NT2/D1 (cell line): ENCODE measurements at places on chromosomes 3 and 15.

- DNase-seq = no peak
Observed at GRCh38 chr3:158091531-158091930, 14.7 kb downstream of the SHOX2 start.

GRCh38 chr3:112302881-112303763 is 9.1 kb upstream of the SLC9C1 start:
- DNase-seq = peak; percentile 91

GRCh38 chr3:107430996-107431245 is 53.7 kb downstream of the CCDC54 start:
- DNase-seq = no peak

DNA sequence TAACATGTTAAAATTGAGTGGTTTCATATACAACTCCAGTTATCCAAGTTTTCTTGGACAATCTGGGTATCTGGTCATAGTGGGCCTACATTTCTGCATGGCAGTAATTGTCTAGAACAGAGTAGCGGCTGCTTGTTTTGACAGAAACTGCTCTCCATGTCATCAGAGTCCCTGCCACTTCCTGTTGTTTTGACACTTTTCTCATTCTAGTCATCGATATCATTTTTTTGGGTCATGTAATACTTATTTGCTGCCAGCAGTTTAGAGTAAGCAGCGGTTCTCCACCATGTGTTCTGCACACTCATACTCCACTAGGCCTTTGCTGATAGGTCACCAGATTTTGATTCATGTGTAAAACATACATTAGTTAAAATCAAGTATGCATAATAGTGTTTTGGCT is 81.5 kb downstream of the SLC25A26 start:
- no peak for DNase-seq

GRCh38 chr3:46097691-46098241 is 70.5 kb upstream of the XCR1 start:
- DNase-seq = no peak

DNA sequence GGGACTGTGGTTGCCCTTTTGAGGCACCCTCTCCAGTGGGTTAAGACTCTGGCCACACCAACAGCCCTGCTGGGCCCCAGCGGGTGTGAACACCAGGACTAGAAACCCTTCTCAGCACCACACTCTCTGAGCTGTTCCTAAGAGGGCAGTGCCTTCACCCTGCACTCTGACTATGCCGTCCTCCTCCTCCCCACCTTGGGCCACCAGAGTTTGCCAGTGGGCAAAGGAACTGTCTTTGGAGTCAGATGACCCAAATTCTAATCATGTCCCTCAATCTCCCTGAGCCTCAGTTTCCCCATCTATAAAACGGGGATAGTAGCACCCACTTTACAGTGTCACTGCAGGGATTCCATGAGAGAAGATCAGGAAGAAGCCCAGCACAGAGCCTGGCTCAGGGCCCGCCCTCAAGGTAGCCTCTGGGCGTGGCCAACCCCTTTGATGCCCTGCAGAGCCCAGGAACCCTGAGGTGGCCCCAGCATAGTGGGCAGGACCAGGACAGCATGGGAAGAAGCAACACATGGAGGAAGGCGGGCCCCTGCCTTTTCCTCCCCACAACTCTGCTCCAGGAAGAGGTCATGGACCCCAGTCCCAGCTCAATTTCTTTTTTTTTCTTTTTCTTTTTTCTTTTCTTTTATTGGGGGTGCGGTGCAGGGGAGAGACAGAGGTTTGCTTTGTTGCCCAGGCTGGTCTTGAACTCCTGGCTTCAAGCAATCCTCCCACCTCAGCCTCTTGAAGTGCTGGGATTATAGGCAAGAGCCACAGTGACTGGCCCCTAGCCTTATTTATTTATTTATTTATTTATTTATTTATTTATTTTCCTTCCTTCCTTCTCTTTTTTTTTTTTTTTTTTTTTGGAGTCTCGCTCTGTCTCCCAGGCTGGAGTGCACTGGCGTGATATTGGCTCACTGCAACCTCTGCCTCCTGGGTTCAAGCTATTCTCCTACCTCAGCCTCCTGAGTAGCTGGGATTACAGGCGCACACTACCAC is 115.7 kb upstream of the LINGO1 start:
- no peak for DNase-seq

DNA sequence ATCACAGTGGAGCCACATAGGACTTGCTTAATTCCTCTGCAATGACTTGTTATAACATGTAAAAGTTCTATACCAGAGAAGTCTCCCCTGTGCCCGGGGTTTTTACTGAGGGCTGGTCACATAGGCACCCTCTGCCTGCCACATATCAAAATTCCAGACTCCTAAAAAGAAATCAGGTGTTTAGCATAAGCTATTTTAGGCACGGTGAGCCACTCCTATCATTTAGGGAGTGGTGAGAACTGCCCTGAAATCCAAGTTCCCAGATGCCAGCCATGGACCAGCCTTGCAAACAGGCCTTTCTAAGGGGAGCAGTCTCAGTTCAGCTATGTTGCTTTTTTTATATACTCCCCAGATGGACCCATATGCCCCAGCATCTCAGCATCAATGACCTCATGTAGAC is 130.3 kb downstream of the THSD4 start:
- DNase-seq = no peak

- DNase-seq = no peak
Observed at GRCh38 chr15:38010395-38010794, 76.0 kb downstream of the TMCO5A start.

DNA sequence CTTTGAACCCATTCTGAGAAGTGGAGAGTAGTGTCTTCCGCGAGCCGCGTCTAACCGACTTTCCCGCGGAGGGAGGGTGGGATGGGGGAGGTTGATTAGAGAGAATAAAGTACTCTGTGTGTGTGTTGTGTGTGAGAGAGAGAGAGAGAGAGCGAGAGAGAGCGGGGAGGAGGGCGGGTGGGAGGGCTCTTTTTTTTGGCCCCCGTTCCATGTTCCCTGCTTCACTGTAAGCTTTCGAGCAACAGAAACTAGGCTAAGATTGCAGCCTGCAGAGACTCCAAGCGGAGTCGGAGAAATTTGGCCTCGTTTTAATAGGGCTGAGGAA is 1.6 kb upstream of the MEIS2 start:
- DNase-seq = no peak

DNA sequence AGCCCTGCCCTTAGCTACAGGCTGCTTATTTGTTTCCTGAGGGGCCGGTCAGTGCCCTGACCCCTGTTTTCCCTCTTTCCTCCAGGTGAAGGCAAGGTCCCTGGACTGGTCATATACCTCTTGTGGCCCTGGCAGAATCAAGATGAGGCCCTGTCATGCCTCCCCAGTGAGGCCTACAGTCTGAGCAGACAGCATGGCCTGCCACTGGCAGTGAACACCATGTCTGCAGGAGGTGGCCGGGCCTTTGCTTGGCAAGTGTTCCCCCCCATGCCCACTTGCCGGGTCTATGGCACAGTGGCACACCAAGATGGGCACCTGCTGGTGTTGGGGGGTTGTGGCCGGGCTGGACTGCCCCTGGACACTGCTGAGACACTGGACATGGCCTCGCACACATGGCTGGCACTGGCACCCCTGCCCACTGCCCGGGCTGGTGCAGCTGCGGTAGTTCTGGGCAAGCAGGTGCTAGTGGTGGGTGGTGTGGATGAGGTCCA is 1.2 kb downstream of the KLHDC8B start:
- no peak for DNase-seq

GRCh38 chr3:37922721-37923568 is 61.3 kb downstream of the CTDSPL start:
- no peak for DNase-seq

DNA sequence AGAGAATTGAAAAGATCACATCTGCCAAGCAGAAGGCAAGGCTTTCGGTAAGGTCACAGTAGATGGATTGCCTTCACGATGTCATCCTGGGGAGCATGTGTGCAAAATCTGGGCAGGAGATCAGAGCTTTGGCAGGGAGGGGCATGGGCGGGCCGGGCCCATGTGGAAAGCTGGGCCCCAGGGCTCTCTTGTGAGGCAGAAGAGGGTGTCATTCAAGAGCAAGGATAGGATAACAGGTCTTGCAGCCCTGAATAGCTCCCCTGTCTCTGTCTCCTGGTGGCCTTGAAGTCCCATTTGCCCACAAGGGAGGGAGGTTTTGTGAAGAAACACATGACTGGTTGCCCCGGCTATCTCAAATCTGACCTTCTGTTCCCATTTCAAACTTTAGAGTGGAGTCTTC is 172.0 kb downstream of the OPA1 start:
- no peak for DNase-seq

- DNase-seq = no peak
Observed at GRCh38 chr3:185924375-185924774, 13.4 kb downstream of the TRA2B start.

DNA sequence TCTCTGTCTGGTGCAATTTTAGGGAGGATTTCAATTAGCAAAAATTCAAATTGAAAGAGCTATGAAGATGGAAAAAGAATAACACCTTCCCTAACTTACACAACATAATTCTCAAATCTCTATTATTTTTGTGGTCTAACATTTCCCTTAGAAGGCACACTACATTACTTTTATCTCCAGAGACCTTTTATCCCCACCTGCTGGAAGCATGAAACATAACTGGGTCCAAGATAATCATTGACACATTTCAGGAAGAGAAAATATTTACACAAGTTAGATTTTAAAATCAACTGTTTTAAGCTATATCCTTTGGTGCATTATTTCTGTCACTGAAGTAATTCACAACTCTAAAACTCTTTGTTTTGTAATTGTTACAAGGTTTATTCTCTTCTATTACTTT is 779.5 kb downstream of the ROBO1 start:
- DNase-seq = no peak

GRCh38 chr3:31010491-31010890 is 116.0 kb upstream of the GADL1 start:
- no peak for DNase-seq

GRCh38 chr3:25708036-25708435 is 43.3 kb upstream of the TOP2B start:
- DNase-seq = no peak

DNA sequence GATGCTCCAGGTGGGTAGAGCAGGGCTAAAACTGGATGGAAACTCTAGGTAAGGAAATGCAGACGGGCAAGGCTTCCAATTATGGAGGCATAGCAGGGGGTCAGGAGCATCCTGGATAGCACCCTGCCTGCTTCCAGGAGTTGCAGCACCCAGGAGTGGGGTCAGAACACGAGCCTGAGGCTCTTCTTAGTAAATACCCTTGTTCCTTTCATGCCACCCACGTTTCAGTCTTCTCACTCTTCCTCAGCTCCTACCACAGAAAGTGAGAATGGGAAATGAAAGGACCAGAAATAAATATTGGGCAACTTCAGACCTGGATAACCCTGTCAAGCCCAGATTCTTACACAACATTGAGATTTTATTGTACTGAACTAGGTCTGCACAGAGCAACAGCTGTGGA is 16.4 kb downstream of the CCR1 start:
- DNase-seq = no peak

- DNase-seq = no peak
Observed at GRCh38 chr3:37701734-37702433, 159.8 kb upstream of the CTDSPL start.

GRCh38 chr3:187743195-187744141 is 1.8 kb downstream of the BCL6 start:
- no peak for DNase-seq

DNA sequence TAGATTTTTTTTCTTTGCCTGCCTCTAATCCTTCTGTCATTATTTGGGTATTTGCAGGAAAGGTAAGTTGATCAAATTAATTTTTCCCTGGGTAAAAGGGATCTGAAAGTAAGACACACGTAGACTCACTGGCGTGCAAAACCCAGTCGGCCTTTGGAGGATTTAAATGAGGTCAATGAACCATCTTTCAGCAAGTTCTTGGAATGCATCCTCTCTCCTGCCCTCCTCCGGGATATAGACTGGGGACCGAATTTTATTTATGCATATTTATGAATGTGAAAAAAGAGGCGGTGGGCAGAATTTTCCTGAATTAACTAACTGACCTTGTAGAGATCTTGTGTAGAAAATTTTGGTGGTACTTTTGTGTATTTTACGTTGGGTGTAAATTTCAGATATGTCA is 2.2 kb downstream of the CADM2 start:
- DNase-seq = no peak

DNA sequence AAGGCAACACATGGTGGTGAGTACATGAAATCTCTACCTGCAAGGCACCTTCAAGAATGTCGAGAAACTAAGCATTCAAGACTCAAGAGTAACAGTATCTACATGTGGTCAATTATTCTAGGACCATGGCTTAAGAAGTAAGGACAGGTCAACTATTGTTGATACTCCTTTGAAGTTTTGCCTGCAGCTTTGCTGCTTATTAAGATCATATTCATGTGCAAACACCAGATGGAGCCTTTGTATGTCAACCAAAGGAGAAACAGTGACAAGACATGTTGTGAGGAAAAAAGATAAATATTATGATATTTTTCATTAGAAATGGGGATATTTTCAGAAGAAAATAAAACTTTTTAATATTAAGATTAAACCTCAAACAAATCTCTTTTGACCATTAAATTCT is 52.3 kb upstream of the FGF7 start:
- DNase-seq = no peak

DNA sequence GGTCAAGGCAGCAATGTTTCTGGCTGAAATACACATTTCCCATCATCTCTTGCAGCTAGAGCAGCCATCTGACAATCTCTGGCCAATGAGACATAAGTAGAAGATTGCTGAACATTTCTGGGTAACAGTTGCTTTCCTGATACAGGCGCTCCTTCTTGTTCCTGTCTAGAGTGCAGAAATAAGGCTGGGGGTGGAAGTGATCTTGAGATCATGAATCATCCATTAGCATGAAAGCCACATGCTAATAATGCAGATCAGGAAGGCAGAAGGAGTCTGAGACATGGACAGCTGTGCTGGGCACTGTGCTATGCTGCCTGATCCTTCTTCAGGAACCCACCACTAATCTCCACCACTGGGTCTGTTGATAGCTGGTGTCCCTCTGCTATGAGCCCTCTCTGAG is 14.8 kb upstream of the TMEM108 start:
- no peak for DNase-seq

- DNase-seq = no peak
Observed at GRCh38 chr3:126064627-126065258, 19.2 kb downstream of the SLC41A3 start.

- no peak for DNase-seq
Observed at GRCh38 chr15:35329521-35329961, 216.4 kb downstream of the DPH6 start.

DNA sequence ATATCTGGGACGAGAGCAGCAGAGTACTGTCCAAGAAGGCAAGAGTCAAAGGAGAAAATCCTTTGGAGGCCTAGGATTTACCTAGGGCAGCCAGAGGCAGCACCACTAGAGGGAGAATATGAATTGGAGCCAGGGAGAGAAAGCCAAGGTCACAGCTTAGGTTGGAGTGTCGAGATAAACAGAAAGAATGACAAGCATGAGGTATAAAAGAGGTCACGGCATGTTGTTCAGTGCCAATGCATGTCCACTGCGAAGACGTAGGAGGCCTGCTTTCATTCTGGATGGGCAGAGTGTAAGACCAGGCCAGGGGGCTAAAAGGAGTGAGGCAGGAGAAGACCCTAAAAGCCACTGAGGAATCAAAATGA is 47.2 kb downstream of the THBS1 start:
- no peak for DNase-seq

- DNase-seq = no peak
Observed at GRCh38 chr15:89018207-89018606, 70.0 kb upstream of the ABHD2 start.

GRCh38 chr15:53978253-53978906 is at the start of gene UNC13C:
Gene UNC13C, plus strand, starts transcription at chr15:53978441. Its CDS starts 34,463 bp downstream, at chr15:54012904.
- no peak for DNase-seq
